ENCODE measurements at places on chromosomes 4 and X.
A peak's percentile ranks its signal among the peaks of the same experiment; 100 is the strongest.

- DNase-seq = no peak
Observed at GRCh38 chr4:127155116-127155515, 477.6 kb upstream of the INTU start.

- DNase-seq = peak; percentile 11
Observed at GRCh38 chrX:49840679-49841078, 11.6 kb downstream of the PAGE4 start.

DNA sequence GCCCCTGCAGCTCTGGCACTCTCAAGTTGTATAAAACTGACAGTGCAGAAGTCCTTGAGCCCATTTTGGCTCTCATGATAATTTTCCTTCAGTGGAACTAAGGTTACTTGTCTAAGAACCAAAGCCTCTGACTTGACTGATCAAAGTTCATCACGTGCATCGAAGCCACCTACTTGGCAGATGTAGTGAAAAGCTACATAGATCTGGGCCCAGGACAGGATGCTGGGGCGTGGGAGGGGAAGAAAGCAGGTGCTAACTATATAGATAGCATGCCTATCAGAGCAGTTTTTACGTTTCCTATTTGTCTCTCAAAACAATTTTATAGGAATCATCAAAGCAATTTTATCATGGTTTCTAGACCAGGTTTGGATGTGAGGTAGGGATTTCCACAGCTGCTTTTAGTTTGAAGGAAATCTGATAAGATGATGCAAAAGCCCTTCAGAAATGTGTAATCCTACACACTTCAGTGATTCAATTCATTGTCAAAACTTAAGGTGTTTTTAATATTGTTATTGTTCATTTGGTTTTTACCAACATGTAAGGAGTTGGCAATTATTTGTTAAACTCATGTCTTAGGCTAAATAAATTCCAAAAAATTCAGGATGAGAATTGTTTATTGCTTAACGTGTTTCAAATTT lies 1.2 kb upstream of the CD40LG start:
- no peak for DNase-seq

DNA sequence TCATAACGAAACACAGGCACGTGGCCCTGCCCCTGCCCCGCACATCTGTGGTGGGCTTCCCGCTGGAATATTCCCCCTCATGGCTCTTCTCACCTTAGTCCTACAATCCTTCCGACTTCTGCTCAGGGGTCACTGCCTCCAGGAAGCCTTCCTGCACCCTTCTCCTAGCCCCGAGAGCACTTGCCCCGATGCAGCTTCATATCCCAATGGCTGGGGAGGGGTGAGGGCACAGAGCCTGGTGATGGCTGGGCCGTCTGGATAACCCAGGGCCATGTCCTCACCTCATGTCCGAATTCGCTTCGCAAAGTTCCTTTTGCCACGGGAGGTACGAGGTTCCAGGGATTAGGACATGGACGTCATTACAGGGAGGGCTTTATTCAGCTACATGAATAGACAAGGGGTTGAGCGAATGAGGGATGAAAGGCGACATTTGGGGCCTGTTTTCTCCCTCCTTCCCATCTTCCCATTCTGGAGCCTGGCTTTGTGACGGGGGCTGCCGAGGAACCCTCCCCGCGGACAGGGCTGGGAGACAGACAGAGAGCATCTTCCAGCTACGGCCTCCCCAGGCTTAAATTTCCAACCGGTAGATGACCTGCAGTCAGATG lies 35.5 kb upstream of the HMX1 start:
- DNase-seq = no peak

DNA sequence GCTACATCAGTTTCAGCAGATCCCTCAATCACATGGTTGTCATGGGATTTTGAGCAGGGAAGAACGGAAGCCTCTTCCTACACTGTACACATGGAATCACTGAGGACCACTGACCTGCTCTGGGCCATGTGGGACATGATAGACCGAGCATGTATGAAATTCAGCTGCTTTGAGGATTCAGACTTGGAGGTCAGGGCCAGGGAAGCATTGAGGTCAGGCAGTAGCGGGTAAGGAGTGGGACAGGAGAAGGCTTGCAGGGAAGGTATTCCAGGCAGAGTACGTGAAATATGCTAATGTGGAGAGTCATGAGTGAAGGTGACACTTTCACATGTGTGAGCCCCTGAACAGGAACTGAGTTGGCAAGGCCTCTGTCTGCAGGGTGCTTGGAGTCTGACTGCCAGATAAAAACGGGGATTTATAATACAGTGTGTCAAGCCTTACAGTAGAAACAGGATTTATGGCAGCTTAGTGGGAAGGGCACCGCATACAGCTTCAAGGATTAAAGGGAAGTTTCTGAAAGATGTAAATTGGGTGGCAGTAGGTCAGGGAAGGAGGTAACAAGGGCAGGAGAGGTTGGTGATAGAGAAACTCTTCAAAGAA lies 111.7 kb downstream of the STK32B start:
- no peak for DNase-seq

- DNase-seq = no peak
Observed at GRCh38 chr4:79047316-79047715, 108.1 kb upstream of the PAQR3 start.

DNA sequence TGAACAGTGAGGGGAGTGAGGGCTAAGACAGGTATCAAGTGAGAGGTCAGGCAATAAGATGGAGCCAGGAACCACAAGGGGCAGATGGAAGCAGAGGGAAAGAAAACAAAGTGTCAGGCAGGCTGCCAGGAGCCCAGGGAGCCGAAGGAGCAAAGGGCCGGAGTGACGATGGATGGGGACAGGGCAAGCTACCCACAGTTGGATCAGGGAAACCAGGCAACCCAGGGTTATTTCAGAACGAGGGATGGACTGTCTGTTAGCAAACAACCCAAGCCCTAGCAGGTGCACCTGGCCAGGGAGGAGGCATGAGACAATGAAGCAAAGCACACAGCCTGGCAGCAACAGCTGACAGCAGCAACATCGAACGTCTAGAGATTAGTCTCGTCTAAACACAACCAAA lies 39.2 kb downstream of the SEL1L3 start:
- no peak for DNase-seq

DNA sequence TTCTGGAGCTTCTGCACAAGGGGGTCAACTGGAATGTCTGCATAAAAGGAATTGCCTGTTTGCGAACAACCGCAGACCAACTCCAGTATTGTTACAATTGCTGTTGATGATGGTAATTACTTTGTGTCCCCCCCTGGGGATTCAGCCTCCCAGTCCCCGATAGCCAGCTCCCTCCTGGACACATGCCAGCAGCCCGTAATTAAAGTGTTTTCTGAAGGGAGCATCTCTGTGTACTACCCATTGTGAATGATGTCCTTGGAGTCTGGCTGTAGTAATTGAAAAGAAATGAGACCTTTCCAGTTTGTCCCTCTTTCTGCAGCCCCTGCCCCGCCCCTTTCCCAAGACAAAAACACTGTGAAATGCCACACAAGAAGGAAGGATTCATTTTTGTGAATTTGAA lies 377.1 kb upstream of the LCORL start:
- DNase-seq = no peak

DNA sequence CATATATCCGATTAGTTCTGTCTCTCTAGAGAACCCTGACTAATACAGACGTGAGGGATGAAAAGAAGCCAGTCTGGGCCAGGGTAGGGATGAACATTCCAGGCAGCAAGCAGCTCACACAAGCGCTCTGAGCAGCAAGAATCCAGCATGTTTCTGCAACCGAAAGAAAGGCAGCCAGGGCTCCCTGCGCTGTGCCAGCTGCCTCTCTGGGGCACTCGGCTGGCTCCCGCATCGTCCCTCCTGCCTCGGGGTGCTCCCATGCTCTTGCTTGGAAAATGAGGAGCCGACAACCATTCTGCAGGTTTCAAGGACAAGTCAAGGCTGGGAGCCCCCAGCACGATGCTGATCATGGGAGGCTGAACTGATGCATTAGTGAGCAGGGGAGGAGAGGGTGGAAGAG lies 7.0 kb downstream of the JAKMIP1 start:
- DNase-seq = no peak

- no peak for DNase-seq
Observed at GRCh38 chrX:39899856-39900776, 197.6 kb downstream of the BCOR start.

GRCh38 chr4:181845617-181846016 lies 397.6 kb upstream of the TENM3 start:
- DNase-seq = no peak

DNA sequence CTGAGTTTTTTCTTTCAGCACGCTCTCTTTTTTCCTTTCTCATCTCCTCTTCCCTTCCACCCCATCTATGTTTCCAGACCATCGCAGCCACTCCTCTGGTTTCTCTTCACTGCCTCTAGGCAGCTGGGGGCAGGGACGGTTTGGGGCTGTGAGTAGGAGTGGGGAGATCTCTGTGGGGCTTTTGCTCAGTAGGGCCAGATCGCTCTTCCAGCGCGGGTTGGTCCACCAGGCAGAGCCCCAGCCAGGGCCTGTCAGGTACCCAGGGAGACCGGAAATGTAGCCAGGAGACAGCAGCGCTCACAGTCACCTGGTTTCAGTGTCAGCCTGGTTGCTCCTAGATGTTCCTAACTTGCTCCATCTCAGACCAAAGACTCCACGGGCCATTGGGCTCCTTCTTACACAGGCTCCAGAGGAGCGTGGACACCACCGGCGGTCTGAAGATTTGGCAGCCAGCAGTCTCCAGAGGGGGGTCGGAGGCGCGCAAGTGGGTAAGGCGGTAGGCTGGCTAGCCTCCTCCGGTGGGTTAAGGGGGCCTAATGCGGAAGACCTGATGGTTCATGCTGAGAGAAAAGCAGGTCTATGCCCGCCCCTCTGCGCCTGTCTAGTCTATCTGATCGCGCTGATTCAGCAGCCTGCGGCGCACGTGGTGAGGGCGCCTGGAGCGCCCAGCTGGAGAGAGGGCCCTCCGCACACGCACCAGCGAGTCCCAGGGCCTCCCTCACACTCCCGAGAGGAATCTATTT lies 1.8 kb downstream of the FGF5 start:
- DNase-seq = no peak

DNA sequence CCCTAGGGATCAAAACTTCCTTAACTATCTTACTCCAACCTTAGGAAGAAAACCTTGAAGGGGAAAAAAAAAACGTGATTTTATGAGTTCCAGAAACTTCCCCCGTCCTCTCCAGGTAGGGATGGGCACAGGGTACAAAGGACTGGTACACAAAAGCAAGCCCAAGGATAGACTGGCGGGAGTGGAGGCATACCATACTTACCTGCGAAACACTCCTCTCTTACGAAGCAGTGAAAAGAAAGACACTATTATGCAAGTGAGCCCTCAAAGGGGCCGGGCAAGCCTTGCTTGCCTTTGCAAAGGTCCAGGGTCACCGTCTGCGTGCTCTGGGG lies 651 bp downstream of the TSPAN6 start:
- DNase-seq = no peak

- no peak for DNase-seq
Observed at GRCh38 chr4:144647590-144647989, 1.6 kb downstream of the HHIP start.

- no peak for DNase-seq
Observed at GRCh38 chr4:71449878-71450277, 111.1 kb downstream of the SLC4A4 start.

DNA sequence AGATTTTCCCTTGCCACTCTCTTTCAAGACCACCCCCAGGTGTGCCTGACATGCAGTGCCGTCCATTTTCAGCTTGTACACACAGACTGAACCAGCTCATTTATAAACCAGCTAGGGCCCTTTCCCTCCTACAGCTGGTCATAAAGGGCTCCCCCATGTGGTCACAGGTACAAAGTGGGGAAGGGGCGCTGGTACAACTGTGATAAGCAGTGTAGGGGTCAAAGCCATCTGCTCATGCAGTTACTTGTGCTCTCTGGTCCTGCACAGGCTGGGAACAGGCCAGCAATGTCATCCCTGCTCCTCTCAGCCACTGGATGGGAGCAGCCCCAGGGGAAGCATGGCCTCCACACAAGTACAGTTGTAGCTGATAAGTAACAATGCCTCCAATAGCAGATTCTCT lies 20.6 kb downstream of the GABRQ start:
- no peak for DNase-seq

DNA sequence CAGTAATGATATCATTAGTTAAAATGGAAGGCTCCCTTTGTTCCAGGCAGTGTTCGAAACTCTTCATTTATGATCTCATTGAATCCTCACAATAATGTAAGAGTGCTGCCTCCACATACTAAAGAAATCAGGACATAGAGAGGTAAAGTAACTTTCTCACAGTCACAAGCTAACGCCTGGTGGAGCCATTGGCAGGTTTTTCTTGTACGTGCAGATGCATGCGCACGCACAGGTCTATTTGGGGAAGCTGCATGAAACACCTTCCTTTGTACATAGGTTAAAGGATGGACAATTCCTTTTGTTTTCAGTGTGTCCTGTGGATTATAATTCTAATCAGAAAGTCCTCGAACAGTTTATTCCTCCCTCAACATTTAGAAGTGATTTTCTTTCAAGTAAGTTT lies 176.2 kb downstream of the RAPGEF2 start:
- DNase-seq = no peak

GRCh38 chr4:80803337-80803736 lies 227.2 kb upstream of the BMP3 start:
- no peak for DNase-seq

DNA sequence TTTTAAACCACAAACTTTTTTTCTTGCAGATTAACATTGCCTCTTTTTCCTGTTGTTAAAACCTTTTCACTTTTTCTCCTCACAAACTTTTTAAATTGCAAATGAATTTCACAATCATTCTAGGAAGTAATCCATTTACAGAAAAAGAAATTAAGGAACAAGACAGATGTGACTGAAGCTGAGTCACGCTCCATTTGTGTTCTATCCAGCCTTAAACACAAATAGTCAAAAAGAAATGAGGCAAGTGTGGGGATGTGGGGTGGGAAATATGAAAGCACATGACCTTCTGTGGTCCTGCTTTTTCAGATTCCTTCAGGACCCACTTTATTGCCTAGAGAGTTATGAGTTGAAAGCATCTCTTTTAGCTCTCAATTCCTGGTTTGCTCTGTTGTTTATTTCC lies 197.0 kb downstream of the ADGRL3 start:
- DNase-seq = no peak
